ENCODE measurements at places on chromosomes 7 and 10.

DNA sequence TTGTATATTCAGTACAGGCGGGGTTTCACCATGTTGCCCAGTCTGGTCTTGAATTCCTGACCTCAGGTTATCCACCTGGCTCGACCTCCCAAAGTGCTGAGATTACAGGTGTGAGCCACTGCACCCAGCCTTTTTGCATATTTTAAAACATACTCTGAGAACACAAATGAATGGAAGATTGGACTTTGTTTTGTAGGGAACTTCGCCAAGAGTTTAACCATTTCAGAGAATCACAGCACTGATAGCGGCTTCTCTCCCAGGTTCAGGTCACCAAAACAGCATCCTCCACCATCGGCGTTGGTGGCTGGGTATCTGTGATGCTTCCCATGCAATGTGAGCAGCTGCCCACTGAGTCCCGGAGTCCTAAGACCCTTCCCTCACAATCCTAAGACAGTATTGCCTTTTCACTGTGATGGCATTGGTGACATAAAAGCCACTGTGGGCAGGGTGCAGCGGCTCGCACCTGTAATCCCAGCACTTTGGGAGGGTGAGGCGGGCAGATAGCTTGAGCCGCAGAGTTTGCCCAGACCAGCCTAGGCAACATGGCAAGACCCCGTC lies 42.3 kb upstream of the PSAP start:
- no peak for DNase-seq

- DNase-seq, result no peak
Measured at GRCh38 chr10:21499701-21500577, 25.5 kb downstream of the SKIDA1 start.

DNA sequence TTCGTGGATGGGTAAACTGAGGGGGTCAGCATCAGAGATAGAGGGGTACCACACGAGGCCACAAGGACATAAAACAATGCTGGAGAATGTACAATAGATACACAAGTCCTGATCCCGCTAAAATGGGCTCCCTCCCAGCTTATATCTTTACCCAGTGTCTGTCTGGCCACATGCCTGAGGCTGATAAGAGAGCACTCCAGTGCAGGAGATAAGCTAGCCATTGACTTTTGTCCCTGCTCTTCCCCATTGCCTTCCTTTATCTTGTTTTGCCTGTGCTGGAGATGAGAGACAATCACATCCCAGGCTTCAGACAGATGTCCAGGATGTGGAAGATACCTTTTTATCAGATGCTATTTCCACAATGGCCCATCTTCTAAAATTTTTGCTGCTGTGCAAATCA lies 6.0 kb downstream of the GAD2 start:
- no peak for DNase-seq

- DNase-seq, result no peak
Measured at GRCh38 chr7:110281362-110281761, 809.6 kb upstream of the LRRN3 start.

- DNase-seq, result no peak
Measured at GRCh38 chr10:93261961-93262610, 188.4 kb downstream of the CYP26A1 start.

DNA sequence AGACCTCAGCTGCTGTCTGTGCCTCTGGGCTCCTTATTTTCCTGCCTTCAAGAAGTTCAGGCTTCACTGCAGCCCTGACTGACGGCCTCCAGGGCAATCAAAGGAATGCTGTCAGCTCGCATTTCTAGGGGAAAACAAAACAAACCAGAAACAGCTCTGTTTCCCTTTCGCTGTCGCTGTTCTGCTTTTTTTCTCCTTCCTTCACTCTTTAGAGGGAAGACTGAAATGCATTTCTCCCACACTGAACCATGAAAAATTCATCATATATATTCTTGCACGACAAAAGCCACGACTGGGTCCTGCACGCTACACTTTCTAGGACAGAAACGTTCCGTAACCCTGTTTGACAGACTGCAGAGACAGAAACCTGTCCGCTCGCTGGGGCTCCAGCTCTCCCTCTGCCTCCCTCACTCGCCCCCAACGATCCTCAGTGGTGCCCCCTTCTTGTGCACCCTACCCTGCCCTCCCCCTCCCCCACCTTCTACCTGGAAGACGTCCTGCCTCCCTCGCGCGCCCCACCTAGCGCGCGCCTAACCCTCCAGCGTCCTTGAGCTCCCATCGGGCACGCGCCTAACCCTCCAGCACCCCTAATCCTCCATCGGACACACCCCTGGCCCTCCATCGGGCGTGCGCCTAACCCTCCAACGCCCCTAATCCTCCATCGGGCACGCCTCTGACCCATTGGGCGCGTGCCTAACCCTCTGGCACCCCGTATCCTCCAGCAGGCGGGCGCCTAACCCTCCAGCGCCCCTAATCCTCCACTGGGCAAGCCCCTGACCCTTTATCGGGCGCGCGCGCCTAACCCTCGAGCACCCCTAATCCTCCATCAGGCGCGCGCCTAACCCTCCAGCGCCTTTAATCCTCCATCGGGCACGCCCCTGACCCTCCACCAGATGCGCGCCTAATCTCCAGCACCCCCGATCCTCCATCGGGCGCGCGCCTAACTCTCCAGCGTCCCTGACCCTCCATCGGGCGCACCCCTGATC lies 37.1 kb downstream of the SVOPL start:
- no peak for DNase-seq

- DNase-seq, result no peak
Measured at GRCh38 chr7:4265066-4265465, 417.0 kb upstream of the FOXK1 start.

GRCh38 chr7:84948634-84949033 lies 238.2 kb downstream of the SEMA3D start:
- DNase-seq, result no peak

- DNase-seq, result no peak
Measured at GRCh38 chr7:5216931-5217330, 26.9 kb downstream of the WIPI2 start.

GRCh38 chr7:151351967-151352366 lies 10.4 kb downstream of the NUB1 start:
- peak; percentile 24 for DNase-seq

DNA sequence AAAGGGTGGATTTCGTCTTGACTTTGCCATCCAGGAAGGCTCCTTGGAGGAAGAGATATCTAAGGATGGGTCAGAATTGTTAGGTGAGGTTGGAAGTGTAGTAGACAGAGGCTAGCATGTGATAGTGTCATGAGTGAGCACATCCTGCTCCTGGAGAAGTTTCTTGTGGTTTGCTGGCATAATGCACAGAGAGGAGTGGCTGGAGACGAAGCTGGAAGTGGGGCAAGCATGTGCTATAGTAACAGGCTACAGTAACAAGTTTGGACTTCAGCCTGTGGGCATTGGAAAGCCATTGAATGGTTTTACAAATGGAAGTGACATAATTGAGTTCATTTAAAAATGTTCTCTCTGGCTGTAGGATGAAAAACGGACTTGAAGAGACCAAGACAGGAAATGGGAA lies 175.6 kb upstream of the VWC2 start:
- DNase-seq, result no peak

- no peak for DNase-seq
Measured at GRCh38 chr10:104638861-104639589, 2.1 kb upstream of the SORCS3 start.

DNA sequence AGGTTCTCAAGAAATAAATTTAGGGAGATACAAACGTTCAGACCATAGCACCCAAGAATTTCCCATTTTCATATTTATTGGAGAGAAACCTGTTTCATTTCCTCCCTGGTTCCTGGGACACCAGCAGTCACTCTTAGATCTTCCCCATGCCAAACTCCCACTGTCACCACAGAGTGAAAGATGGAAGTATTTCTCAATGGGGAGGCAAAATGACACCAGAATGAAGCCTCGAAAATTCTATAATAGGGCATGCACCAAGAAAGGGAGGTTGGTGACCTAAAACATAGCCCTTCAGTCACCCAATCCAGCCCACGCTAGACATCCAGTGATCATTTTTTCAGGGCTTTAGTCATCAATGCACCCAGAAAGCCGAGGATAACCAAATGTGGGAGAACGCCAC lies 148.1 kb upstream of the PLXDC2 start:
- no peak for DNase-seq

DNA sequence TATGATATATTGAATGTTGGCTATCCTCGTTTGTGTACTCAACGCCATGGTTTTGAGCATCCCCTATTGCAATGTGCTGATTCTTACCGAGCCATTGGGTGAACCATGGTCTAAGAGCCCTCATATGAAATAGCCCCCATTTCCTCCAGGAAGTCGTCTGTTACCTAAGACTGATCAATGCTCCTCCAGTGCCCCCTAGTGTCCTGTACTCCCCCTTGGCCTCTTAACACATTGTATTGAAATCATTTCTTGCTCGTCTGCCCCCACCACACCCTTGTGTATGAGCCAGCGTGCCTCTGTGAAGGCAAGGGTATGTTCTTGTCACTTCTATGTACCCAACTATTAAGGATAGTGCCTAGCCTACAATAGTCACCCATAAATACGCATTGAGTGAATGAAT lies 11.2 kb upstream of the SLC35B4 start:
- peak; percentile 37 for DNase-seq

DNA sequence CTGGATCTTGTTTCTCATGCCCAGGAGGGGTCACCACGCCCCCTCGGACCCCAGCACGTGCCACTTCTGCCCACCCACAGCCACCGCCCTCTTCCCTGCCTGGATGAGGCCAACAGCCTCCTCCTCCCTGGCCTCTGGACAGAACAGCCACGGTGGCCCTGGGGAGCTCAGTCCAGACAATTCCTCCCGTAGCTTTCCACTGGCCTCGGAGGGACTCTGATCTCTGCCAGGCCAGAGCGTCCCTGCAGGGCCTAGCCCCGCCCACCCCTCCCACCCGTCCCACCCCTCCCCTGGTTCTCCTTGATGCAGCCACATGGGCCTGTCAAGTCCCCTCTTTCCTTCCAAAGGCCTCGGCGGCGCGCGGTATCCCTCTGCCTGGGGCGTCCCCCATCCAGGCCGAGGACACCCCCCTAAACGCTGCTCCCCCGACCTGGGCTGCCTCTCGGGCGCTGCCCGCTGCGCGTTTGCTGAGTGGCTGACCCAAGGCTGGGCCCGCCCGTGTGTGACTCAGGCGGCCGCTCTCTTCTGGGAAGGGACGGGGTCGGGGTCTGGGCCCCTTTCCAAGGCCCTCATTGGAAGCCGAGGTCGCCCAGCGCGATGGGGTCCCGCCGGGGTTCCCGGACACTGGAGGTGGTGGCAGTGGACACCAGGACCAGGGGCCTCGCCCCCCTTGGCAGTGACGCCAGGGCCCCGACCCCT lies 557 bp downstream of the TMEM120A start:
- no peak for DNase-seq

DNA sequence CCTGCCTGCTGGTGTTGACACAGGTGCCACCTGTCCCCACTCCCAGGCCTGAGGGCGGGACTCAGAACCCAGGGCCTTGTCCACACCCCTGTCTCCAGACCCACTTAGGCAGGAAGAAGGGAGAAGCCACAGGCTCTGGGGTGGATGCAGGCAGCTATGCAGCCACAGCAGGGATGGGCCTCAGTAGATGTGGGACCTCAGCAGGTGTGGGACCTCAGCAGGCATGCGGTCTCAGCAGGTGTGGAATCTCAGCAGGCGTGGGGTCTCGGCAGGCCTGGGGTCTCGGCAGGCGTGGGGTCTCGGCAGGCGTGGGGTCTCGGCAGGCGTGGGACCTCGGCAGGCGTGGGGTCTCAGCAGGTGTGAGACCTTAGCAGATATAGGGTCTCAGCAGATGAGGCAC lies 118.0 kb upstream of the PITRM1 start:
- no peak for DNase-seq

DNA sequence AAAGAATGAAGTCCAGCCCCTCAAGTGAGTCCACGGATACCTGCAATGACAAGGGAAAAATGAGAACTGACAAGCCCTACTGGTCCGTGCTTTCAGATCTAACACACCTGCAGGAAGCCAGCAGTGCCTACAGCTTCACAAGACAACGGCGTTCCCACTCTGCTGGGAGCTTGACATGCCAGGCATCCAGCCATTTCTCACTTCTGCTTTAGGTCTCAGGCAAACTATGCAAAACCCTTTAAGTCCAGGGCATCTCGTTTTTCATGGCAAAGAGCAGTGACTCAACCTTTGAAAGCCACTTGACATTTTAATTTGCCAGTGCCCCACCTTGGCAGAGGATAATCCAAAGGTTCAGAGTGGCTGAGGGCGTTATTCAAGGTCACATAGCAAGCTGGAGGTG lies 49.1 kb upstream of the GPAM start:
- no peak for DNase-seq

- DNase-seq, result no peak
Measured at GRCh38 chr10:132946806-132947546, 4.6 kb upstream of the CFAP46 start.

DNA sequence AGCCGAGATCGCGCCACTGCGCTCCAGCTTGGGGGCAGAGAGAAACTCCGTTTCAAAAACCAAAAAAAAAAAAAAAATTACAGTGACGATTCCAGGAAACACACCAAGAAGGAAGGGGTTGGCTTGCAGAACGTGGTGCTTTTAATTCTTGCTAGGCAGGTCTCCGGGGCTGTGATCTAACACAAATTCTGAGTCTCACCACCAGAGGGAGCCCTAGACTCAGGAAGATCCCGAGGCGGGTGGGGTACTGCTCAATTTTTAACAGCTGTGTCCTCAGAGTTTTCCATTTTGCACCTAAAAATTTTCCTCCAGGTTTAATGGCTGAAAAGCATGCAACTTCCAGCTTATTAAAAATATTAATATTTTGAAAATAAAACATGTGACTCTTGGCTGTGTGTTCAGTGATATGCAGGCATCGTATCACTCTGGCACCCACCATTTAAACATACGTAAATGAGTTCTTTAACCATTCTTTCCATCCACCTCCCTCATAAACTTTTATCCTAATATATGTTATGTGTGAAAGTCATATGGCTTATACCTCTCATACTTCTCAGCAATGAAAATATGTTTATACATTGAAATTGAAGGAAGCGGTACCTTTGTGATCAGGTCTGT lies 26.5 kb upstream of the NUB1 start:
- DNase-seq, result peak; percentile 68

DNA sequence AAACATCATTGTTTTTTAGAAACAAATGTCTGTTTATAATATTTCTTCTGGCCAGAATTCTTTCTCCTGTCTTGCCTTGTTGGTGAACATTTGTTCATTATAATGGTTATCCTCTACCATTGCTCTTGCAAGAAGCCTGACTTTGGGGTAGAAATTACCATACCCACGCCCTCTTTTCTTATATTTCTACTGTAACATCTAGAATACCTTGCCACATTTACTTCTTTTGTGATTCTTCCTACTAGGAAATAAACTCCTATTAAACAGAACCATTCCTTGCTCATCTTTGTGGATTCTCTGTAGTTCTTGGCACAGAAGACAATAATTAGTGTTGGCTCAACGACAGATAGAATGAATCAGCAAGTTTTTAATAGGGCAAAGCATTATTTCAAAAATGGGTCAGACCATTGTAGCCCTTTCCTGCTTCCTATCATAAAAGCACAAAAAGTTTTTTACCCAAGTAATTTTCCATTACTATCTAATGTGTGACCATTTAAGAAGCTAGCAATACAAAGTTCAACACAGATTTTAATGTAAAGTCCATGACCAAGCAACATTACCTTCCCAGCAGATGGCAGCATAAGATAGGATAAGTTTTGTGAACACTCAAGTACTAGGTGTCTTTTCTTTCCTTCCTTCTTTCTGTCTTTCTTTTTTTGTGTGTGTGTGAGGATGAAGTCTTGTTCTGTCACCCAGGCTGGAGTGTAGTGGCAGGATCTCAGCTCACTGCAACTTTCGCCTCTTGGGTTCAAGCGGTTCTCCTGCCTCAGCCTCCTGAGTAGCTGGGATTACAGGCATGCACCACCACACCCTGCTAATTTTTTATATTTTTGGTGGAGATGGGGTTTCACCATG lies 270.4 kb downstream of the HGF start:
- no peak for DNase-seq
